ENCODE measurements at places on chromosomes 5 and 9.

DNA sequence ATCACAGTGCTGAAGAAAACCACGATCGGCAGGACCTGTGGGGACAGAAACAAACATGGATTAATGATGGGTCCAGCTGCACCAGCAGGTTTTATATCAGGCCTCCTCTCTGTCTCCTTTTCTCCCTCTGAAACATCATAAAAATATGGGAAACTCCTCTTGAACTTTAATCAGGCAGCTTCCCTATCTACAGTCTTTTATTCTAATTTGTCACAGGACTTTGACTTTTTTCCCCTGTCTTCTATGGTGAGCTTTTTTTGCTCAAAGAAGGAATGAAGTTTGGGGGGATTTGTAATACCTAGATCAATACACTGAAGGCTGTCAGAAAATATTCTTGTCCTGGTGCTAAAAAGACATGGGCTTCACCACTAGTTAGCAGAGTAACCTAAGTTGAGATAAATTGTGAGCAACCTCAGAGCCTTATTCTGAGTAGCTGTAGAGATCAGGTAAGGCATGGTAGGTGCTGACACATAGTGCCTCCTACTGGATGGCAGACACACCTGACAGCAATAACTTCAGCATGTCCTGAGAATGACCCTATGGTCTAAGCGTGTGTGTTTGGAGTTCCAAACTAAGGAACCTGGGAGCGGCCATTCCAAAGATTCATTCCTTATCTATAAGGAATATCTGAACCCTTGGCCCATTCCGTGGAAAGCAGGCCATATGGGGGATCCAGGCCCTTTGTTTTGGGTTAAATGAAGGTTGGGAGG is 46.2 kb downstream of the SLC28A3 start:
- DNase-seq: no peak

DNA sequence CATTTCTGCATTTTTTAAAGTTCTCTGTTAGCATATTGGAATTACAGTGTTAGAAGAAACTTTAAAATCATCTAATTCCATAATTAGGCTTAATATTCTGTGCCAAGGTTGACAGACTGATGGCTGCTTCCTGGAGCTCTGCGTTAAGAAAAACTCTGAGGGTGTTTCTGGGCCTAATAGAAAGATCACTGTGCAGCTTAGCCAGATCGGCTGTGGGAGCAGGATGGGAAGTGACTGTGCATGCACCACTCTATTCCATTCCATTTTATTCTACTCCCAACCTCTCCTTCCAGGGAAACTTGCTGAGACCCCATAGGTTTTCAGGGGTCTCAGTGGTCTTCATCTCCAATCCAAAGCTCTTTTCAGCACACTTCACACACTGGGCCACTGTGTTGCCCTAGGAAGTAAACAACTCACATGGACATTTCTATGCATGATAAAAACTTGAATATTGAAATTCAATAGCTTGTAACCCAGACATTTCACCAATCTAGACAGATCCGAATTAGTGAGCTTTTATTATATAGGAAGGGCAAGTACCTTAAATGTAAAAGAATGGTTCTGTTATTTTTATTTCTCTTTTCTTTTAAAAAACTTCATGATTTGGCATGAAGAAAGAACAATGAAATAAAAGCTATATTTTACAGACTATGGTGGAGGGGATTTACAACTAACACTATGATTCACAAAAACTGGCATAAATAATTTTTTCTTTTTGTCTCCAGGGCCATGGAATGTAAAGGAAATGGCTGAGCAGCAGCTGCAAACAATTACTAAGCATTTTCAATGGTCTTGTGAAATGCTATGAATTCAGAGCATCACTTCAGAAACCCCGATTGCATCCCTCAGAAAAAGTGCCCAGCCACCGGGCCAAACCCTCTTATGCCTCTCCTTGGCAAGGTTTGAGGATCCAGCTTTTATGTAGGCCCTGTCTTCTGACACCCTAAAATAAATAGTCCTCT is 51.4 kb upstream of the DAB2 start:
- no peak for DNase-seq

DNA sequence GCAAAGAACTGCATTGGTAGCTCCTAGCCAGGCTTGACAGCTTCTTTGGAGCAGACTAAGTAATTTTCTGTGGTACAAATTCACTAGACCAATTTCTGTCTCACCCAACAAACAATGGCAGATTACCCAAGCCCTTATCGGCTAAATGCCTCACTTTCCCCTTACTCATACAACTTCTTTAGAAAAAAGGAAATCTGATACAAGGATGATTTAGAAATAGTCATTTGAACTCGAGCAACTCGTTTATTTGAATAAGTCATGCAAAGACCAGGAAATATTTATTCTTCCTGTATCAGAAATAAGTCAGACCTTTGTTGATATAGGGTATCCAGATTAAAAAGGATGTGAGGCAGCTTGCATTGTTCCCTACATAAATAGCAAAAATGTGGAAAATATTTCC is 170.4 kb upstream of the CDH6 start:
- DNase-seq: no peak

DNA sequence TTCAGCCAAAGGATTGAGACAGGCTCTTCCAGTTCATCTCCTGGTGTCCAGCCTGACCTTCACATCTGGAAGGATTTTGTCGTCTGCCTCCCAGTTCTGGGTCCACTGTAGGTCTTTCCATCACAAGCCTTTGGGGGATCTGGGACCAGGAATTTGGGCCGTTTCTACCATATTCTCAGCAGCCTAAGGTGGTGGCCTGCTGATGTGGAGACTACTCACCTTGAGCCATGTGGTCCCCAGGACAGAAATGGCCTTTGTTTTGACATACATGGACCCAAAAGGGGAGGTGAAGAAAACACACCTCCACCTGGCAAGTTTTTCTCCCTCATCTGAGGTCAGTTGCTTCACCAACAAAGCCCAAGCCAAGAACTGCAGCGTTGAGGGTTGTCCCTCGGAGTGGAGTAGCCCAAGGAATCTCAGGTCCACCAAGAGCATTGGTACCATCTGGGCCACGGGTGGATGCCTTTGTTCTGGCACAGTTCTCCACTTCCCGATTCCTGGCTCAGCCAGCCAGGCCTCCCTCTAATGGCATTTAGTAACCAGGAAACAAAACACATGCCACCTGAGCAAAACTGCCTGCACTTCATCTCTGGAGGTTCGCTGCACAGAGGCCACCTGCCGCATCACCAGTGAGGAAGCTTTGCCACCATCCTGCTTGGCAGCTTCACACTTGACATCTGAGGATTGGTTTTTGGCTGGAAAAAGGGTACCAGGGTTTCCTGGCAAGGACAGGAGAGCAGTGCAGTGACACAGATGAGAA is 24.7 kb downstream of the AMBP start:
- no peak for DNase-seq

GRCh38 chr9:72467766-72468738 is 53.4 kb upstream of the TMC1 start:
- no peak for DNase-seq

- DNase-seq: no peak
These were observed 20.2 kb upstream of the EGFL7 start for GRCh38 chr9:136642439-136642921.

- no peak for DNase-seq
These were observed 175.1 kb upstream of the OTULINL start for GRCh38 chr5:14406554-14406849.

- no peak for DNase-seq
These were observed 199.8 kb upstream of the MAP3K1 start for GRCh38 chr5:56615361-56616153.

GRCh38 chr5:178496642-178497041 is 93.6 kb downstream of the COL23A1 start:
- DNase-seq: no peak

- DNase-seq: no peak
These were observed 37.2 kb upstream of the GABRP start for GRCh38 chr5:170746075-170746960.

DNA sequence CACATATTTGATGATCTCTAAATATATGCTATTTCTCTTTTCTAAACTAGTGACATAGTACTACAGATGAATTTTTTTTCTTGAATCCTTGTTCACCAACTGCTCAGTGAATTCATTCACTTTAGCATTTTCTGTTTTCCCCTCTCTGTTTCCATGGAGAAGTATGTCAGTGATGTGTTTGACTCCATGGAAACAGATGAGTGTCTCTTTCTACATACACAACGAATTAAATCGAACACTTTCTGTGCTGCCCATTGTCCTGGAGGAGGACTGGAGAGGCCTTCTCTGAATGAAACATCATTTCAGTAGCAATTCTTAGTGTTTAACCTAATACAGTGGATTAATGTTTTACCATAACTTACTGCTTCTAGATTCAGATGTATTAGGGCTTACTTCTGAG is 9.5 kb downstream of the INVS start:
- DNase-seq: no peak

DNA sequence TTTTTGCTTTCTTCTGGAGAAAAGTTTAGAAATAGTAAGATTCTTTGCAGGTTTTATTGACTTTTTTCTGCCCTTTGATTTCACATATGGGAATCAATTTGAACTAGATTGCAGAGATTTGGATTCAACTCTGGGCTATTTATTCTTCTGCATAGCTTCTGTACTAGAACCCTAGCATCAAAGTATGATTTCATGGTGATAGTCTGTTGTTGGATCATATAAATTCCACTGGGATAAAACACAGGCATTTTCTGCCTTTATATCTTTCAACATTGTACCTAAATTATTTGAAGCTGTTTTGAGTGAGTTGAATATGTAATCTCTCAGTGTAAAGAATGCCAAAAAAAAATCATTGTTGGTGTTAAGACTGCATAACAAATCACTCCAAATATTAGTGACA is 458.4 kb upstream of the MPDZ start:
- DNase-seq: no peak

DNA sequence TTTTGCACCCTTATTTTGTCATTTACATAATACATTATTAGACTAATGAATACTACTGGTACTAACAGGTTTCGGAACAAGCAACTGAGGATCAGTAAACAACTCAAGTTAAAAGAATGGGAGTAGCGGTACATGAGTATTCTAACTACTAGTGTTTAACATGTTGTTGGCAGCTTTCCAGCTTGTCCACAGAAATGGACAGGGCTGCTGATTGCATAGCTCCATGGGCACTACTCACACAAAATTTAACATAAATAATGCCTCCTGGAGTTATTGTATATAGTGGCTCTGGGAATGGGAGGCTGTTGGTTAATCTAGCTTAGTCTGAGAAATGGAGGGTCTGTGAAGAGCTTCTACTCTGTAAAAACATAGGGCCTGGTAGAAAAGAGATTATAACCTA is 6.7 kb downstream of the NCBP1 start:
- no peak for DNase-seq

DNA sequence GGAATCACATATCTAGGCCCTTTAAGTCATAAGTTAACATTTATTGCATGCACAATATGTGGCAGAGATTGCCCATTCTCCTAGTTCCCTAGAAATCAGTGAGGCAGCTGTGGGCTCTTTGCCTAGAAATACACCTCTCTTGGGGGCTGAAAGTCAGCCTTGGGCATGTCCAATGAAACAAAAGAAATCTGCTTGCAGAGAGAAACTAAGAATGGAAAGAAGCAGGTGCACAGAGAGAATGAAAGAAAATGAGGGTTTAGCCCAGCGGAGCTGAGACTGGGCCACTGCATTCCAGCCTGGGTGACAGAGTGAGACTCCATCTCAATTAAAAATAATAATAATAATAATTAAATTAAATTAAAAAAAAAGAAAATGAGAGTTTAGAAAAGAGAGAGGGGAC is 57.3 kb upstream of the DAB2 start:
- DNase-seq: no peak

DNA sequence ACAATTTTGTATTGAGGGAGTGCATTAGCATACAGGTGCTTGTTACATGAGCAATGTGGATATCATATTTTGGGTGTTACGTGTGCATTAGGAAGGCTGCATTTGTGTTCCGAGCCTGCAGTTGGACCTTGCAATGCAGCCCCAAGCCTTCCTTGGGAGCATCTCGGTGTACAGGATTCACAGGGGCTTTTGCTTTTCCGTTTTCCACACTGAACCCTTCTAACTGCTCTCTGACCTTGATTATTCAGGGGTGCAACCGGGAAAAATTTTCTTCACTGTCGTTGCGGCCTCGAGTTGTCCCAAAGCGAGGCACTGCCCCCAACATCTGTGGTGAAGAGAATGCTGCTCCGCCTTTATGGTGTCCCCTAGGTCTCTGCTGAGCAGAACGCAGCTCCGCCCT is 80.1 kb upstream of the PLEKHG4B start:
- DNase-seq: no peak

DNA sequence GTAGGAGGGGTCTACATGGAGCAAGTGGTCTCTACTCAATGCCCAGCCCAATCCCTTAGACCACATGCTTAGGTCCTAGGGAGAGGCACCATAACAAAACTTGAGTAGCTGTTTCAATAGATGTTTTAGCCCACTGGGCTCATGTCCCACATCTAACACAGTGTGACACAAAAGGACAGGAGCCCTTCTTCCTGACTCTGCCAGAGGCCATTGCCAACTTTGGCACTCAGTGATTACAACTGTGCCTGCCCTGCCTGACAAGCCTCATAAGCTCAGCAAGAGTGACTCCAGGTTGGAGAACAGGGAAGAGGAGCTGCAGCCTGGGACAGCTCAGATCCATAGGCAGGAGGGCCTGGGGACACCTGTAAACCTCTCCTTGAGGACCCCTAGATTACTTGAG is 230.8 kb downstream of the ENC1 start:
- DNase-seq: no peak

- no peak for DNase-seq
These were observed 25.1 kb upstream of the CDKN2AIPNL start for GRCh38 chr5:134436523-134437339.

DNA sequence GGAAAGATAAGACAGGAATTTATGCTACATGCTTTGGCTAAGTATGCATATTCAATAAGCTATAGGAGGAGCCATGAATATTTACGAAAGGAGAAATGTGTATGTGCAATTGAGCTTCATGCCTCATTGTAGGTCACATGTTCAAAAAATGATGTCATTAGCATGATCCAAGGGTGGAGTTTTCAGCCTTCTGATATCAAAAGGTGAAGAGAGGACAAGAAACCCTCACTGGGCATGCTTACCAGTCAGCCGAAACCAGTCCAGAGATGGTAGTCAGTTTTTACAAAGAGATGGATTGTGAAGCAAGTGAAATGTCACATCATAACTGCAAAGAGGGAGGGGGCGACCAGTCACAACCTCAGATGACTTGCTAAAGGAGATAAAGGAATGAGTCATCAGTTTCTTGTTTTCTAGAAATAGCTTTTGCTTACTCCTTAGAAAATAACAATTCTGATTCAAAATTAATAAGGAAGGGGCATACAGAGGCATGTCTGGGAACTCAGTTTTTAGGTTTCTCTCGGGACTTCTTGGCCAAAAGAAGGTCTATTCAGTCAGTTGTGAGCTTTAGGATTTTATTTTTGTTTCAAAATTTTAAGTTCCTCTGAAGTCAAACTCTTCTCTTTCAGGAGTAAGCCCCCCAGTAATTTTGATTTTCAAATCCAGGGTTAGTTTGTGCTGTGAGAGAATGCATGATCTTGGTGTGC is 1067.8 kb upstream of the EDIL3 start:
- DNase-seq: no peak

GRCh38 chr5:65359981-65360380 is 121.7 kb downstream of the ADAMTS6 start:
- peak; percentile 3 for DNase-seq

DNA sequence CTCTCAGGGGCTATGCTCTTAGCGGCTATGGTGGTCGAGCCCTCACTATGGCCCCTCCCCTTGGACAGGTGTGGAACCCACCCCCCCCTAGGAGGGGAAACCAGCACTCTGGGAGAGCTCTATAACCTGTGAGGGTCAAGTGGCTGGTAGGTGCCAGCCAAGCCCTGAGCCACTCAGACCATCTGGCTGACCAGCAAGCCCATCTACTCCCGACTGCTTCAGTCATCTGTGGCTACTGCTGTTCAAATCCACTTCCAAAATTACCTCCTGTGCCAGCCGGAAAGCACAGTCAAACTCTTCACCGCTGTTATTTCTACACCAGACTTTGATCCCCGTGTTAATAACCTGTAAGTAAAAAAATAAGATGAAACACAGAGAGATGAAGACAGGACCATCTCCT is 28.5 kb downstream of the NSUN2 start:
- DNase-seq: no peak

All from NCI-H1694 (cell line).